ENCODE measurements at places on chromosomes 4 and X. TPM values are rescaled to one million over a fixed set of nuclear protein-coding genes. Genes with fewer than 3 reads are reported as not detected.

SEL1L3 gene
- total RNA-seq, result 4.7 TPM

DNA sequence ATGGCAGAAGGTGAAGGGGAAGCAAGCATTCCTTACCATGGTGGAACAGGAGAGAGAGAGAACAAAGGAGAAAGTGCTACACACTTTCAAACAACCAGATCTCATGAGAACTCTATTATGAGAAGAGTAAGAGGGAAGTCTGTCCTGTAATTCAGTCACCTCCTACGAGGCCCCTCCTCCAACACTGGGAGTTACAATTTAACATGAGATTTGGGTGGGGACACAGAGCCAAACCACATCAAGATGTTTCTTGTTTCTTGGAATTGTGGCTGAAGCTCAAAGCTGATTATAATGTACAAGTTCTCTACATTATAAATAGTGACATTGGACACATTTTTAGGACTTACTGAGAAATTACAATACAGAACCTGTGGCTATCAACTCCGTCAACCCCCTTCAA, 29.5 kb upstream of the TAPT1 start:
- H3K4me3 ChIP-seq, result no peak overlapping the region
- peaks cover 2% of the 10 kb centered on the region for H3K36me3 ChIP-seq
- no peak for DNase-seq
- H3K27me3 ChIP-seq, result no peaks in the 10 kb centered on the region
- H3K4me1 ChIP-seq, result peaks cover 1% of the 10 kb centered on the region

GRCh38 chr4:83413676-83414075, 41.9 kb downstream of the HELQ start:
- H3K4me3 ChIP-seq, result no peak overlapping the region
- no peaks in the 10 kb centered on the region for H3K27me3 ChIP-seq
- H3K36me3 ChIP-seq, result peaks cover 26% of the 10 kb centered on the region
- H3K4me1 ChIP-seq, result no peaks in the 10 kb centered on the region
- no peak for DNase-seq

- no peak overlapping the region for H3K27ac ChIP-seq
- H3K27me3 ChIP-seq, result no peaks in the 10 kb centered on the region
- H3K36me3 ChIP-seq, result no peaks in the 10 kb centered on the region
Measured at GRCh38 chr4:41375561-41375960, 118.8 kb downstream of the UCHL1 start.

- H3K27me3 ChIP-seq, result no peaks in the 10 kb centered on the region
- H3K36me3 ChIP-seq, result no peaks in the 10 kb centered on the region
- DNase-seq, result no peak
- no peaks in the 10 kb centered on the region for H3K4me1 ChIP-seq
- no peak overlapping the region for H3K4me3 ChIP-seq
- no peak overlapping the region for H3K27ac ChIP-seq
Measured at GRCh38 chrX:34381241-34381640, 249.1 kb upstream of the FAM47A start.

Measured in liver (tissue), 10 donors.